MCF 10A (cell line): ENCODE measurements at places on chromosomes 7 and 10. TPM values are rescaled to one million over a fixed set of nuclear protein-coding genes. Genes with fewer than 3 reads are reported as not detected.
A peak's percentile ranks its signal among the peaks of the same experiment; 100 is the strongest.

Gene TMEM273
- not detected in 2 replicates for total RNA-seq

Gene AMPH
- 0.63 and 0.81 TPM in 2 replicates for total RNA-seq

Gene CHN2
- total RNA-seq, result 5.1 and 8.0 TPM in 2 replicates

Gene EGR2
- total RNA-seq, result 0.25 and 1.0 TPM in 2 replicates

Gene CDH23
- total RNA-seq, result 0.02 and 0.07 TPM in 2 replicates

Gene NODAL
- total RNA-seq, result not detected in 2 replicates

Gene FGFR2
- 2.7 and 3.0 TPM in 2 replicates for total RNA-seq

Gene EEPD1
- total RNA-seq, result 0.37 and 0.70 TPM in 2 replicates

Gene PTPRZ1
- total RNA-seq, result 9.8 and 11.1 TPM in 2 replicates

Gene DLX5
- total RNA-seq, result not detected in 2 replicates

Gene AKR1C8
- 0.27 TPM in 1 of 2 replicates, not detected in the other for total RNA-seq

GRCh38 chr7:103076764-103077163, 1.8 kb downstream of the ARMC10 start:
- DNase-seq, result peak; percentile 19

- no peak for DNase-seq
Measured at GRCh38 chr7:149637911-149638565, 135.3 kb downstream of the ZNF467 start.

- DNase-seq, result no peak
Measured at GRCh38 chr10:132106431-132106830, 40.7 kb downstream of the JAKMIP3 start.

DNA sequence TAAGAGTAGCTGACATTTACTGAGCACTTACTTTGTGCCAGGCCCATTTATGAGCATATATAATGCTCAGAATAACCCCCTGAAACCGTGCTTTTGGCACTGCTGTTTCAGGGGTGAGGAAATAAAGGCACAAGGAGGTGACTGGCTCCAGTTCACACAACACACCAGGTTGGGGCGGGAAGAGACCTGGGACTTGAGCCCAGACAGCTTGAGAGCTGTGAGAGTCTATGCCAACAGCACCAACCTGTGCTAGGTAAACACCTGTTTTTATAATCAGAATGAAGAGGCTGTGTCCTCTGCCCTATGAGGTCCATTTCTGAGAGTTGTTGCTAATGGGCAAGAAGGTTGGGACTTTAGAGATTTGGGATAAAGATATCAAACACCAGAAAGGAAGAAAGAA, 8.8 kb upstream of the AZGP1 start:
- DNase-seq, result no peak

GRCh38 chr7:101102026-101102425, 16.7 kb downstream of the TRIM56 start:
- no peak for DNase-seq

DNA sequence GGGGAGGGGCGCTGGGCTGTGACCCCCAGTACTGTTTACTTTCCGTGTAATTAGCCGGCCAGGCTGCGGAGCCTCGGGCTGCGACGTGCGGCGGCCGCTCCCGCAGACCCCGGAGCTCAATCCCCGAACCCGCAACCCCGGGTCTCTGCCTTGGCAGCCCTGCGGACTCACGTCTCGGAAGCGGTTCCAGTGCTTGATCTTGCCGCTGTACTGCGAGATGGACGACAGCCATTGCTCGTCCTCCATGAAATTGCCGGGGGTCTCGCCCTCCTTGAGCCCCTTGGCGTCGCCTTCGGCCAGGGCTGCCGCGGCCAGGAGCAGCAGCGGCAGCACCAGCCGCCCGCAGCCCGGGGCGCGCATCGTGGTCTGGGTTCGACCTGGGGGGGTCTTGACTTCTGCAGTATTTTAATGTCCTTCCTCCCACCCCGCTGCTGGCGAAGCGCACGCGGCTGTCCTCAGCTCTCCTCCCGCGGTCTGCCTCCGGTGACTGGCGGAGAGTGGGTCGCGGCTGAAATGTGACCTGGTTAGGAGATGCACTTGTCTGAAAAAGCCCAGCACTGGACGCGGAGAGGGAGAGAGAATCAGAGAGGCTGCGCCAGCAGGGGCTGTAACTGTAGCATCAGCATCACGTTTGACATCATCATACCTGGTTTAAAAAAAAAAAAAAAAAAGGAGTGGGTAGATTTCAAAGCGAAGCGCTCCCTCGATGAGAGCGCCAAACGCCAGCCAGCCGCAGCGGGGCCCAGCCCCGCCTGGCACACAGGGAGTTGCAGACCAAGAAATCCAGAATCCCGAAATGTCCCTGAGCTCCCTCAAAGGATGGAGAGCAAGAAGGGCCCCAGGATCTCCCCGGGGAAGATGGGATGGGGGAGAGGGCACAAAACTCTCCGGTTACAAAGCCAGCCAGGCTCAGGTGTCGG, at the start of gene SPOCK2:
Gene SPOCK2, minus strand, starts transcription at position 583 of the 920 bp plus-strand sequence. Its CDS starts 223 bp downstream, at position 360.
- no peak for DNase-seq

DNA sequence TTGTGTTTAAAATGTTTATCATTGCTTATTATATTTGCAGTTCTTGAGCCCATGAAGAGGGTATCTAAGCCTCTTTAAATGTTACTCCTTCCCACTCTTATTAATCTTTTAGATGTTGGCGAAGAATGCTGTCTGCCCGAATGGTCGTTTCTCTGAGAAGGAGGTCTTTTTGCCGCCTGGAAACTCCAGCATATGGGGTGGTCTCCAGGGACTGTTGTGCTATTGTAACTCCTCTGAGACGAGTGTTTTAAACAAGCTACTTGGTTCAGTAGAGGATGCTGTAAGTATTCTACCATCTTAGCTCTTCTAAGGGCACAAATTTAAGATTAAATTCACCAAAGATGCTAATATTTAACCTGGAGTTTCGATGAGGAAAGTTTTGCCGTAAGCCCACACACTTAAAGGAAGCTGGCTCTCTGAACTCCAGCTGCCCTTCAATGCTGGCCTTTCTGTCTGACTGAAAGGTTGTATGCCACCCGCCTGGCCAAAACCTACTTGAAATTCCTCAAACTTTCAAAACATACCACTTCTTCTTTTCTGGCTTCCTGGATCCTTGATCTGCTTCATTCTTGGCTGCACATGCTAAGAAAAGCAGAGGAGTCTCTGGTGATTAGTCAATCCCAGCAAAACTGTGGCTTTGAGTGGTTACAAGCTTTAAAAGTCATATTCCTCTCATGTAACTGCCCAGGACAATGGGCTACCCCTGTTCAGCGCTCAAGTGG, 74.7 kb downstream of the ABCA13 start:
- DNase-seq, result no peak

DNA sequence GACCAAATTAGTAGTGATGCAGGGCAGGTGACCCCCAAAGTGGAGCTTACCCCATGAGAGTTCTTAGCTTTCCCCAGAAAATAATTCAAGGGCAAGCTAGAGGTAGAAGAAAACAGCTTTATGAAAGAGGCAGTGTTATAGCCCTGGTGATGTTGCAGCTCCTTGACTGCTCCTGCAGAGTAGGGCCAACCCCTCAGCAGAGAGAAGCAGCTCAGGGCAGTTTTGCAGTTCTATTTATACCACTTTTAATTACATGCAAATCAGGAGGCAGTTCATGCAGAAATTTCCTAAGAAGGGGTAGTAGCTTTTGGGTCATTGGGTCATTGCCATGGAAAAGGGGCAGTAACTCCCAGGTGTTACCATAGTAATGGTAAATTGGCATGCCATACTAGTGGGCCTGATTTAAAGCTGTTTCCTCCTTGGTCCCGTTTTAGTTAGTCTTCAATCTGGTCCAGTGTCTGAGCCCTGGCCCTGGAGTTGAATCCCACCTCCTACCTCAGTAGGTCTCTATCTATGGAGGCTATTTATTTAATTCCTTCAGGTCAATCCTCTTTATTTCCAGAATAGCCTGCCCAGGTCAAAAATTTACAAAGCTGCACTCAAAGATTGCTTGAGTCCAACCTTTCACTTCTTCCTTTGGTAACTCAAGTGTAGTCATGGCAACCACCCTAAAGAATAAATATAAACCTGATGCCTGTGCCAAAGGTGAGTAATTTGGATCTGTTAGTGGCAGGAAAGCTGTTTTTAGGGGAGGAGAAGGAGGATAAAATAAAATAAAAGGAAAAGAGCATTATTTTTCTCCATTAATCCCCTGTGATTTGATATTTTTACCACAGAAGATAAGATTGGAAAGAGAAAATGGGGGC, 29.5 kb downstream of the PLXDC2 start:
- DNase-seq, result peak; percentile 76

GRCh38 chr7:103805346-103805745, 184.1 kb downstream of the RELN start:
- no peak for DNase-seq

DNA sequence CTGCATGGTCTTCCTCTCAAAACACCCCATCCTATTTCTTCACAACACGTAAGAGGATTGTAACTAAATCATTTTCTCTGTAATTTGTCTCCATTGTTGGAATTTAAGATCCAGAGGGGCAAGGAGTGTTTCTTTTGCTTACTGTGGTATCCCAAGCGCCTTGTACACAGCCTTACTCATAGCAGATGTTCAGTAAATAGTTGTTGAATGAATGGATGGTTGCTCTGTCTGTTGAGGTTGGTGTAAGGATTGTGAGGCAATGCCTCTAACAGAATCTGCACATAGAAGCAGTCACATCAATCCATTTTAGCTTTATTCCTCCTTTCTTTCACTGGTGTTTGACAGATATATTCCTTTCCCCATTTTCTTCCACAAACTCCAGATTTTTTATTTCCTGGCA, 90.1 kb downstream of the ZNF365 start:
- DNase-seq, result no peak

GRCh38 chr7:22663357-22663718, 63.7 kb upstream of the IL6 start:
- DNase-seq, result peak; percentile 31

DNA sequence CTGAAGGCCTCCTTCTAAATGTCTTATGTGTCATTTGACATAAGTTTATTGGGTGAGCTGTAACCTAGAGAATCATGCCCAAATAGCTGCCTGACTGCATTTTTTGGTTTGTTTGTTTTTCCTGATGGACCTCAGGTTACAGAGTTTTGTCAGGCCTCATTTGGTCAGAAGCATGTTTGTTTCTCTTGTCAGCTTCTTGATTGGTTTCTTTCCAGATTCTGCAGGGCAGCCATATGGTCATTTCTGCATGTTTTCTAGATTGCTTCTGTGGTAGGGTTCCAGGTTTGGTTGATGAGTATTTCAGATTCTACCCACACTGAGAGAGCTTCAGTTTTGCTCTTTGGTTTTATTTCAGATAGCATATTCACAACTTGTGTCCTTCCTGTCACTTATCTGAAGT, 28.0 kb downstream of the GLCCI1 start:
- DNase-seq, result peak; percentile 22

DNA sequence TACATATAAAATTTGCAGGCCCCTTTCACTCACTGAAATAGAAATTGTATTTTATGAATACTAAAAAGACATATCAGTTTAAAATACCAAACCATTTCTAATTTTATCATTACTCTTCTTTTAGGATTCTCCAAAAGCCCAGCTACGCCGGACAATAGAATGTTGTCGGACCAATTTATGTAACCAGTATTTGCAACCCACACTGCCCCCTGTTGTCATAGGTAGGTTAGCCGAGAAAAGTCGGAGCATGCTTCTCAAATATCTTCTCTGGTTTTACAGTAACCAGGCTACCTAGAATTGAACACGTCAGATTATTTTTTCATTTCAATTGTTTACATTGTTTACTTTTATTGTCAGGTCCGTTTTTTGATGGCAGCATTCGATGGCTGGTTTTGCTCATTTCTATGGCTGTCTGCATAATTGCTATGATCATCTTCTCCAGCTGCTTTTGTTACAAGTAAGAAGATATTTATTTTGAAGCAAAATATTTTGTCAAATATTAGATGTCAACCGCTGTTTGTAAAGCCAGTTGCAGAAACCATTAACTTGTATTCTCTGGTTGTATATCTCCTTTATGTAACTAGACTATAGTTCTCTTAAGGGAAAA, 57.6 kb downstream of the MMRN2 start:
- DNase-seq, result peak; percentile 75

DNA sequence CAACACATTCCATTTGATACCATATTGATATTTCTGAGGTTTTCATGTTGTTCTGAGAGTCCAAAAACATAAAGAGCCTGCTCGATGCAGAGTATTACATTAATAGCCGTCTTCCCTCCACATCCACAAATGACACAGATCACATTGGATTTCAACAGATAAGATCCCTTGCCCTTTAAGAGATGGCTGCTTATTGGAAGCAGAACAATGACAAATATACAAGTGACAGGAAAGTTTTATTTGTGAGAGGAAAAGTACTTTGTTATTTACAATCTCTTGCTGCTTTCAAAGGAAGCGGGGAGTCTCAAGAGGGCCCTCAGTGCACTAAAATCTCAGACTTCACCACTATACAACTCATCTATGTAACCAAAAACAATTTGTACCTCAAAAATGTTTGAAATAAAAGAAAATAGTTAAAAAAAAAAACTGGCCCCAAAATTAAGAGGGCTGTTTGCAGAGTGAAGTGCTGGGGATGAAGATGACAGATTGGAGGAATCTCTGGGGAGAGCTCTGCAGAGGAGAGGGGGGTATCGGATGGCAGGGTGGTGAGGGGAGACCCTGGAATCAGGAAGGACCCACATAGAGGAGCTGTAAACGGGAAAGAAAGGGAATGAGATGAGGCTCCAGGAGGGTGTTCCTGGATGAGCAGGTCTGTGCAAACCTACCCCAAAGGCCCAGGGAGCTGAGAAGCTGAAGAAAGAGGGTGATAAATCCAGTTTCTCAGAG, 42.5 kb upstream of the ZNF438 start:
- DNase-seq, result no peak

GRCh38 chr10:96747734-96748550, 27.6 kb upstream of the PIK3AP1 start:
- DNase-seq, result no peak

GRCh38 chr10:49010295-49010694, 70.7 kb upstream of the LRRC18 start:
- DNase-seq, result no peak

DNA sequence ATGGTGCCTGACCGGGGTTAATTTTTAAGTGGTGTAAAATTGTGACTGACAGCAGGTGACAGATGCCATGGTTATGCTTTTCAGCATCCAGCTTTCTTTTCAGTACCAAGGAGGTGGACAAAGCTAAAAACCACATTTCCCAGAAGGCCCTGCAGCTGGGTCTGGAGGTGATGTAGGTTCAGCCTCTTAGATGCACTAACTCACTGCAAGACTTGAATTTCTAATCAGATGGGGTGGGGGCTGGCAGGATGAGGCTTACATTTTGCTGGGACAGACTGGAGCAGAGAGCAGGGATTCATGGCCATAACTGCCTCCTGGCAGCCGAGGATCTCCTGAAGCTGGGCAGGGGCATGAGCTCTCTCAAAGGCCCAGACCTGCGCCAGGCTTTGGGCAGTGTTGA, 52.4 kb downstream of the PDIA4 start:
- DNase-seq, result no peak

DNA sequence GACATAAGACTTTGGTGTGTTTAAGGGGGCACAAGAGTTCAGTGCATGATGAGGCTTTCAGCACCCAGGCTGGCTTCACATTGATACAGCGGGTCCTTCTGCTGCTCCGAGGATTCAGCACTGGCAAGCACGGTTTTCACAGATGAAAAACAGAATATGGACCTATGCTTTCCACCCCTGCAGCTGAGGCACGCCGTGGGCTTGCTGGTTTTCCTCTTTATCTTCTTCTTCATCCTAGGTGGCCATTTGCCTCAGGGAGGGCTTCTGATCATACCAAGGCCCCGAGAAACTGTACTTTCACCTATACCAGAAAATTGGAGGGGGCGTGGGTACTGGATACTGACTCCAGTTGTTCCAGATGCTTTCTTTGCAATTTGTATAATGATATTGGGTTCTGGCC, 277.1 kb upstream of the ZNF32 start:
- no peak for DNase-seq
